Melanocyte of skin (primary cell): ENCODE measurements at places on chromosomes 5 and 9. TPM values are rescaled to one million over a fixed set of nuclear protein-coding genes. Genes with fewer than 3 reads are reported as not detected.

Gene EFNA5
- 4.8 and 5.0 TPM in 2 replicates for total RNA-seq

Gene MAT2B
- 39.9 and 45.8 TPM in 2 replicates for total RNA-seq

Gene IL3
- not detected in 2 replicates for total RNA-seq

Gene C5orf58
- total RNA-seq: not detected in 2 replicates

Gene PCDHA7
- total RNA-seq: under 0.01 TPM in 1 of 2 replicates, not detected in the other

Gene PCDHB8
- total RNA-seq: under 0.01 TPM in 1 of 2 replicates, not detected in the other

Gene LRRC14B
- not detected in 2 replicates for total RNA-seq
